ENCODE measurements at places on chromosomes 16 and 17.

DNA sequence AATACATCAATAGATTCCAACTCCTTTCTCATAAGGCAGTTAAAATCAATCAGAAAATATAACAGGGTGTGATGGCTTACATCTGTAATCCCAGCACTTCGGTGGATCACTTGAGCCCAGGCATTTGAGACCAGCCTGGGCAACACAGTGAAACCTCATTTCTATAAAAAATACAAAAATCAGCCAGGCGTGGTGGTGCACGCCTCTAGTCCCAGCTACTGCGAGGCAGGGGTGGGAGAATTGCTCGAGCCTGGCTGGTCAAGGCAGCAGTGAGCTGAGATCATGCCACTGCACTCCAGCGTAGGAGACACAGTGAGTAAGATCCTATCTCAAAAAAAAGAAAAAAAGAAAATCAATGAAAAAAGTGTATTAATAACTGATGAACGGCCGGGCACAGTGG lies 258.6 kb downstream of the NTN1 start:
- no peak for DNase-seq

DNA sequence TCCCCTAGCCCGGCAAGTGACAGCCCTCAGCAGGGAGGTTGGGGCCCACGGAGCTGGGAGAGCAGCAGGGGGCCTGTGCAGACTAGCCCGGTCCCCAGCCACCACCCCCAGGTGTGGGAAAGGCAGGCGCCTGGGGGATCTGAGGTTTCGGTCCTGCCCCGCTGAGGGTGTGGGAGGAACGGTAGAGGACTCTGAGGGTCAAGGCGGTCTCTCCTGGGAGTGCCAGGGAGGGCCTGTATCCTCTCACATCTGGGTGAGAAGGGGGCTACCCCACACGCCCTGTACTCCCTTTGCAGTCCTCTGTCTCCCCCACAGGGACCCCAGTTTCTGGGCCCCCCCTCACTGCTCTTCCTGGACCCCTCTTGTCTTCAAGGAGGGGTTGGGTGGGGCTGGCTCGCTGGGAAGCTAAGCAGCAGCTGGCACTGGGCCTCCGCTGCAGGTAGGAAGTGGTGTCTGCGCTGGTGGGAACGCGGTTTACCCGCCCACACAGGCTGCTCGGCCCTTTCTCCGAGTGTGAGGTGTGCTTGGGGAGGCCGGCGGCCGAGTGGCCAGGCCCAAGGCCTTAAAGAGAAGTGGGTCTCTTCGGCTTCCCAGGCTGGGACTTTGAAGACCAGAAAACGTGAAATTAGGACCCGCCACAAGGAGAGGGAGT lies 15.4 kb downstream of the CD7 start:
- DNase-seq, result no peak

GRCh38 chr17:55166506-55166905 lies 98.3 kb upstream of the HLF start:
- no peak for DNase-seq

GRCh38 chr16:17469741-17470181 lies 999 bp downstream of the XYLT1 start:
- no peak for DNase-seq

DNA sequence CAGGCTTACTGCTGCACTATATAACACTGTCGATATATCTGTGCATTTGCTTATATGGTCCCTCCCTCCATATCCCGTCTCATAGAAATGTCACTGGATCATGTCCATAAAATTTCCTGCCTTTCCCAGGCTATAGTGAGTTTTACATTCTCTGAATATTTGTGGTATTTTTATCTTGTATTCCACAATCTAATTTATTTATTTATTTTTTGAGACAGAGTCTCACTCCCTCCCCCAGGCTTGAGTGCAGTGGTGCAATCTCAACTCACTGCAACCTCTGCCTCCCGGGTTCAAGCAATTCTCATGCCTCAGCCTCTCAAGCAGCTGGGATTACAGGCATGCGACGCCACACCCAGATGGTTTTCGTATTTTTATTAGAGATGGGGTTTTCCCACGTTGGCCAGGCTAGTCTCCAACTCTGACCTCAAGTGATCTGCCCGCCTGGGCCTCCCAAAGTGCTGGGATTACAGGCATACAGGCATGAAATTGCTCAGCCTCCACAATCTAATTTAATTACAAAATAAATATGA lies 12.9 kb downstream of the TRIM37 start:
- DNase-seq, result peak; percentile 91

GRCh38 chr17:79033741-79034501 lies 10.0 kb downstream of the C1QTNF1 start:
- no peak for DNase-seq

DNA sequence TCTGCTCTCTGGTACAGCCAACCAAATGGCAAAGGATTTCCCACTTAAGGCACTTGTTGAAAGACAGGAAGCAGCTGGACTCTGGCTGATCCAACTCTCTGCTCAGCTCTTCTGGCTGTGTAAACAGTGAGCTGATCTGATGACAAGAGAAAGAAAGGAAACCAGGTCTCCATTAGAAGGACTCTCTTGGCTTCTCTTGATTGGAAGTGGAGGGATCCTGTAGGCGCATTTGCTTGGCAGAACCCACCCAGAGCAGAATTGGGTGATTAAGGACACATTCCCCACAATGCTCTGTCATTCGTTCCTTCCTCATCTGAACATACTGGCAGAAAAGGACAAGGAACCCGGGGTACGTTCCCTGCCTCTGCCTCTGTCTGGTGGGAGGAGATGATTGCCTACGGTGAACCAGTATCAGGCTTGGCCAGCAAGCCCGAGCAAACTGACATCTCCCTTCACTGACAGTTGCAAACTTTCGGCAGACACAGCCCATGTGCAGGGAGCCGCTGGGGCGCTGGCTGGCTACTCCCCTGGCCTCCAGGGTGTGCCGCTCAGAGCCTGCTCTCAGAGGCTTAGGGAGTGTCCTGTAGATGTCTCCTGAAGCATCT lies 29.1 kb downstream of the LDHD start:
- peak; percentile 53 for DNase-seq

DNA sequence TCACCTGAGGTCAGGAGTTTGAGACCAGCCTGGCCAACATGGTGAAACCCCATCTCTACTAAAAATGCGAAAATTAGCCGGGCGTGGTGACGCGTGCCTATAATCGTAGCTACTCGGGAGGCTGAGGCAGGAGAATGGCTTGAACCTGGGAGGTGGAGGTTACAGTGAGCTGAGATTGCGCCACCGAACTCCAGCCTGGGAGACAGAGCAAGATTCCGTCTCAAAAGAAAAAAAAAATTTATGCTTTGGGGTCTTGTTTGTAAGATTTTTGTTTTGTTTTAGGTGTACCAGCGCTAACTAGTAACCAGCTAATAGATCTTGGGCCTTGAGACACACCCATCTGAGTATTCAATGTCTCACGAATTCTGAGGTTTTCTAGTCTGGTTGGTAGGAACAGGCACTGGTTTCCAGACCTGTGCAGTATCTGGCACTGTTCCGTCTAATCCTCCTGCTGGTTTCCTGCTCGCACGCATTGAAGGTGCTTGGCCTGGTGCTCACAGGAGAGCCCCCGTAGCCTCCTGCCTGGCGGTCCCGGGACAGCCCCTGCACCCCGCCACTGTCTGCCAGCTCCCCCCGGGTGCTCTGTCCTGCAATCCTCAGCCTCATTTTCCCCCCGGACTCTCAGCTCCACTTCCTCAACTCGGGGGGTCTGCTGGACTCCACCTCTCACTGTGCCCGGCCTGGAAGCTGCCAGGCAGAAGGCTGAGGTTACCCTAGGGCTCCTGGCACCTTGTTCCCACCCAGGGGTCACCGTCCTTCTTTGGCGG lies 10.6 kb upstream of the DUS1L start:
- DNase-seq, result no peak

All from HCEC 1CT (cell line).